DMS 273 treated with DMSO at 0.1 percent for 48 hours (cell line): ENCODE measurements at places on chromosomes 13 and 19.

GRCh38 chr19:40400559-40400958 lies 10.6 kb upstream of the HIPK4 start:
- no peak for DNase-seq

- no peak for DNase-seq
Observed at GRCh38 chr13:32028711-32029110, 2.9 kb upstream of the FRY start.

DNA sequence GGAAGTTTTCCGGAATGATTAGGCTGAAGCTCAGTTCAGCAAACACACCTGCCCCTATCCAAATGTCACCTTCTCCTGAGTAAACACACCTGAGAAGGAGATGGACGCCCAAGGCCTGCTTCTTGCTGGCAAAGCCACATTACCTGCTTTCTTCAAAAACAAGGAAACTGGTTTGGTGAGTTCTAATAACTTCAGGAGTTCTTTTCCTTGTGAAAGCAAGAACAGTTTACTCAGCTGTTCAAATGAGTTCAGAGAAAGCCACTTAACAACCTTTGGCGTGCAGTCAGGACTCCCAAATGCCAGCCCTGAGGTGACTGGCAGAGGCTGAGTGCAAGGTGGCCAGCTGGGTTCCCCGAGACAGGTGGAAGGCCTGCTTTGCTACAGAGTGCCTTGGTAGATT lies 160.5 kb downstream of the STK24 start:
- DNase-seq, result no peak

GRCh38 chr13:72156760-72157159 lies 289.8 kb upstream of the DACH1 start:
- DNase-seq, result no peak

DNA sequence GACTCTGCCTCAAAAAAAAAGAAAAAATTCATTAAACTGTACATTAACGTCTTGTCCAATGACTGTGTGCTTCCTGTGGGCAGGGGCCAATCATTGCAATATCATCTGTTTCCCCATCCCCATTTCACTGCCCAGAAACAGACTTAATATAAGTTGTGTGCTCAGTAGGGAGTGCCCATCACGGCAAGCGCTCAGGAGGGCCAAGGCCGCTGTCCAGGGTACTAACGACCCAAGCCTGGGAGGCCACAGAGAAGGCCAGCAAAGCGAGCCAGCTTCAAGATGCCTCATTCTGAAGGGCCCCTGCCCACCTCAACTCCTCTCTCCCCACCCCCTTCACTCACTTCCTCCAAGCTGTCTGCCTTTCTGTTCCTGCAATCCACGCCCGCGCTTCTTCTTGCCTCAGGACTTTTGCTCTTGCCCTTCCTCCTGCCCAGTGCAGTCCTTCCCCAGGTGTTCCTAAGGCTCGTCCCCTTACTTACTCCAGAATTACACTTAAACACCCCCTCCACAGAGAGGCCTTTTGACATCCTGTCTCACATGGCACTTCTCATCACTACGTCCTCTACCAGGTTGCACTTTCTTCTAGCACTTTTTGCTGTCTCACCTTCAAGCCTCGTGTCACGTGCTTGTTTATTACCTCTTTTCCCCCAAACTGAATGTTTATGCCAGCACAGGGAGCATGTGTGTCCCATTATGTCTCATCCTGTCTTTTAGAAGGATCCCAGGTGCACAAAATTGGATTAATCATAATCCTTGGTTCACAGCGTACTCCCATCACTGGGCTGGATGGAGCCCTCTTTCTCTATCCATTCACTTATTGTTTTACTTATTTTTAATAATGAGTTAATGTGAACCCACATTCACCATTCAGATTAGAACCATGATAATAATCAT lies 11.3 kb upstream of the POU2F2 start:
- DNase-seq, result no peak

DNA sequence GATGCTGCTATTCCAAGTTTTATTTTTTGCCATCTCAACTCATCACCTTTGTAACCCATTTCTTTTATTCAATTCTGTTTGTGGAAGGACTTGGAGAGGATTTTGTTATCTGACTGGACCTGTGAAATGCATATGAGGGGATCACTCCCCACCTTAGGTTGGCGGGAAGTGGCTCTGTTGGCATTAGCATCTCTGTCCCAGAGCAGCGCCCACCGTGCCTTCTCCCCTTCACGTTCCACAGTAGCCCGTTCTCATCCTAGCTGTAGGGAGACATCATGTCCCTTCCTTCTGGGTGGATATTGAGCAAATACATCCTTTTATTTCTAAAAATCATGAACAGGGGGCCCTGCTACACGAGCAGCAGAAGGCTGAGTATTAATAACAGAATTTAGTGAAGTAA lies 330.4 kb downstream of the RFC3 start:
- DNase-seq, result no peak

GRCh38 chr19:24051516-24051915 lies 35.5 kb upstream of the ZNF254 start:
- no peak for DNase-seq

DNA sequence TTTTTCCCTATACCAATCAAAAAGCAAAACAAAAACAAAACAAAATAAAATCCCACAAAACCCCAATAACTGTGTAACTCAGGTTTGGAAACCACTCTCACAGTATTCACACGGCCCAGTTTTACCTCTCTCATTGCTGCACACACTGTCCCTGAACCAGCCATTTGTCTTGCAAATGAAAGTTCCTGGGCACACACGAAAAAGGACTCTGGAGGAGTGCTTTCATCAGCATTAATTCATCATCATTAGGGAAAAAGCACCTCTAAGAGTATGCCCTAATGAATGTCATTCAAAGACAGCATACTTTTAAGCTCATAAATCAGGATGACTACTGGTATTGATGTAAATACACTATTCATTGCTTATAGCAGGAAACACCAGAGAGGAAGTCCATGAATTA lies 306.3 kb downstream of the DNAJC15 start:
- no peak for DNase-seq

GRCh38 chr13:109372666-109373065 lies 413.7 kb downstream of the IRS2 start:
- DNase-seq, result no peak

- DNase-seq, result no peak
Observed at GRCh38 chr19:8403098-8403819, 9.8 kb upstream of the MARCHF2 start.

GRCh38 chr19:56637976-56638555 lies 4.9 kb upstream of the SMIM17 start:
- DNase-seq, result peak; percentile 3

DNA sequence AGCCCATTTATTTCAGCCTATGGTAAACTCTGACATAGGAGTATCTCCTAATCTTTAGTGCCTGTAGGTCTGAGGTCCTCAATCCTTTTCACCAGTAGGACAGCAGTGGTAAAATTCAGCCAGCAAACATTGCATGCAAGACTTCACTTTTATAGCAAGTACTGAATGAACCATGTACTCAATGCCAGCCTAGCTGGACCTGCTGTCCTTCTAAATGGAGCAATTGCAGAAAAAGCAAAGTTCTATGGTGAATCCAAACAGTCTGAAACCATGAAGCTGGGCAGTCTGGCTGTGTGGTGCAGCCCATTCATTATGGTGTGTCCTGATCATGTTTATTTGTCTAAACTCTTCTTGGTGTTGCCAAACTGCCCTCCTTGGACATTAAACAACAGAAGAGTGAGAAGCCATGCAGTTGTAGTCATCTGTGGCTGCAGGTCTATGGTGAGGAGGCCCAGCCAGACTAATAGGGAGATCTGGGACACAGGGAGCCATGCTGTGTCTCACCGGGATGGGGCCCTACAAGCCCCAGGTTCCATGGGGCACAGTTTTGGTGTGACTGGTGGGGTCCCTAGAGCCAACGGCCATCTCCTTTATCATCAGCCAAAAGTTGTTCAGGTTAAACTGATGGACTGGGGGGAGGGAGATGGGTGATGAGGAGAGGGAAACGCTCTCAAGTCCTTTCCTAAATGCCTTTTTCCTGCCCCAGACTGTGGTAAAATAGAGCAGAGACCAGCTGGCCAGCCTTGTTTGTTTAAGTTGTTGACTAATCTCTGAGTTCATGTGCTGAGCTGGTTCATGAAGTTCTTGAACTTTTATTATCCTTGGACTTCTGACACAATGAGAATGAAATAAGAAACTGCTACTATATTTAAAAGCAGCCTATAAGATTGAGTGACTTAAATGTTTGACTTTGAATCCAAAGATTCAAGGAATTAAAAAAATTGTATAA lies 20.6 kb upstream of the TNFSF11 start:
- DNase-seq, result no peak

- DNase-seq, result no peak
Observed at GRCh38 chr13:54347531-54347930, 1318.9 kb downstream of the OLFM4 start.
